ENCODE measurements at places on chromosomes 4 and X.
A peak's percentile ranks its signal among the peaks of the same experiment; 100 is the strongest.

- no peak for DNase-seq
Observed at GRCh38 chr4:12324965-12325364, 896.3 kb upstream of the HS3ST1 start.

DNA sequence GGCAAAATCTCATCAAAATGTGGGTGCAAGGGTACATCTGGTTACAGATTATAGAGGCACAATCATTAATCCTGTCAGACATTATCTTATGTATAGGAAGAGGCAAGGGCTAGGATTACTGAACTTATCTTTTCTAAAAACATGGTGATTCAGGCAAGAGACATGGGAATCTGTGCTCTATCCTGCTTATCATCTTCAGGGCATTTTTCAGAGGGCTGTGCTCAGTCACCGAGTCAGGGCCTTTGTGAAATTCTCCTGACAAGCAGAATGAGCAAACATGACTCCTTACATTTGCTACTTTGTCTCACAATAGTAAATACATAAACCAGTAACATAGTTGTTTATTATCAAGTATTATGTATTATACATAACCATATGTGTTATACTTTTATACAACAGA, 84.2 kb upstream of the KCTD8 start:
- DNase-seq = no peak

DNA sequence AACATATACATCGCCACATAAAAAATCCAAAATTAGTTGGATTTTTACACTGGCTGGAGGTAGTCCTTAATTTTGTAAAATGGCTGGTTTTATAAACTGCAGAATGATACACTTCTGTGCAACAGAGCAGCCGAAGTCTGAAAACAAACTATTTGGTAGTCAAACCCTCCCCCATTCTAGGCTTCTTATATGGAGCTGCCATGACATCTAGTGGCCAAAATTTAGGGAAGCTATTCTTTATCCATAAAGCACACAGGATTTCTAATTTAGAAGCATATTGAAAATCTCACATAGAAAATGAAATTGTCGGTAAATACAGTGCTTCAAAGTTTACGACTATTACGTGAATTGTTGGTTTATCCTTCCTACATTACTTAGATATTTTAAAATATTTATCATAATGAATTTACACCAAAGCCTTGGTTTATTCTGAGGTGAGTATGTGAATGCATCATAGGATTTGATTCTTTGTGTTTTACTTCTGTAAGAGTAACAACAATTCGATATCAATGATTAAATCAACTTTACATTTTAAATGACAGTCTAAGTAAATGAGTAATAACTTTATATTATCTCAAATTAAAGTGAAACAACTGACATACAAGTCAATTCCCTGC, 113.4 kb upstream of the FAM241A start:
- DNase-seq = peak; percentile 17

GRCh38 chrX:13067773-13068172, 23.4 kb upstream of the FAM9C start:
- DNase-seq = no peak

GRCh38 chrX:112642349-112642748, 37.4 kb downstream of the LHFPL1 start:
- DNase-seq = peak; percentile 21

DNA sequence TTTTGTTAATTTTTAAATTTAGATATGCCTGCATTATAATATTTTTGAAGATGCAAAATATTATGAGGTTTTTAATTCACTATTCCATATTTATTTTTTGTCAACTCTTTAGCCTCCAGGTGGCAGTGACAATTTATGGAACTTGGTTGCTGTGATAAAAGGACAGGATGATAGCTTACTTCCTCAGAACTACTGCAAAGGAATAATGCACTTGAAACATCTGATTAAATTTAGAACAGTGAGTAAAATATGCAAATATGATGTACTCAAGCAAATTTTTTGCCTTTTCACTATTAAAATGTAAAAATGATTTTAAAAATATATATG, 45.1 kb downstream of the SPATA4 start:
- no peak for DNase-seq

DNA sequence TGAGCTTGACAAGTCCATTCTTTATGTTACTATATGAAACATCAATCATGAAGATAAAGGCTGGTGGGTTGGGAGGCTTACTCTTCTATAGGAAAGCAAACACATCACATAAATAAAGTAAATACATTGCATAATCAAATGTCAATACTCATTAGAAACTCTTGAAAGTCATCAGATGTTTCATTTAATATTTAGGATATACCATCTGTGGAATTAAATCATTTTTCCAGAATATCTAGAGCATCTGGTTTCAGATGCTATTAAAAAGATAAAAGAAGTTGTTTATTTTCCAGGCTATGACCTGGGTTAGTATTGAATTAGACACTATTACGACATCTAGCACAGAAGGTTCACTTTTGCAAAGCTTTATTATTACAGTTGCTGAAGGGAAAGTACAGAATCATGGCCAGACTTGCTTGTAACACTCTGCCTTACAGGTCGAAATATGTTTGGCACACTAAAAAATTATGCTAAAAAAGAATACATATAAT, 72.6 kb downstream of the METTL14 start:
- DNase-seq = no peak

- no peak for DNase-seq
Observed at GRCh38 chr4:67566335-67566734, 7.8 kb downstream of the STAP1 start.

- DNase-seq = no peak
Observed at GRCh38 chr4:137378393-137378792, 153.9 kb downstream of the PCDH18 start.

- no peak for DNase-seq
Observed at GRCh38 chr4:8402181-8402597, 38.3 kb downstream of the ACOX3 start.

DNA sequence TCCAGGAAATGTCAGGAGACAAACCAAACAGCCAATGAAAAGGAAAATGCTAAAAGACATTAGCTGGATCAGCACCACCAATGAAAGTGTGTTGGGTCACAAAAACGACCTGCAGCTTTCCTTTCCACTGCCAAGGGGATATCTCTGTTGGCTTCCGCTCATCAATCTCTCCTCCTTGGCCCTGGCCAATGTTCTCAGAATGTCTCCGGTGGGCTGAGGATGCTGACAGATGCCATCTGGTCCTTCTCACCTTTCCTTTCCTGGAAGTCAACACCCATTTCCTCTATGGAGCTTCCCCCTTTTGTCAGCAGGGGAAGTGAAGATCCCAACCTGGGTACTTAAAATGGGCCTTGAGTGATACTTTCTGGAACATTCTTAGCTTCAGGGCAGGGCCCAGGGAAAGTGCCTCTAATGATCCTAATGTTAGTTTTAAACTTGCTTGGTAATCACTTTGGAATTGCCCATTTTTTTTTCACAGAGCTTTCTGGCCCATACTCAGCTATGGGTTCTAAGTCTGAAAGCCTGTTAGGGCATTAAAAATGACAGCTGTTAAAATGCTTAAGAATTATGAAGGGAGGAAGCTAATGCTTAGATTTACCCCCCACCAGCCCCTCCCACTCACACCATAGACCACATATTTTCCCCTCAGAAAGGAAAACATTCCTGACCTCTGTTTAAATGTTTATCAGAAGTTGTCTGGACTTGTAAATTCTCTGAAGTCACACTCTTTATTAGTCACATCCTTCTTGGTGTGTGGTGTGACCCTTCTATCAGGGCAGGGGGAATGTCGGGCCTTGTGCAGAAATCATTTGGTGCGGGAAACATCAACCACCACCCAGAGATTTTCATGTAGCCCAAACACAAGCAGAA, 29.2 kb downstream of the IGFBP7 start:
- DNase-seq = no peak

DNA sequence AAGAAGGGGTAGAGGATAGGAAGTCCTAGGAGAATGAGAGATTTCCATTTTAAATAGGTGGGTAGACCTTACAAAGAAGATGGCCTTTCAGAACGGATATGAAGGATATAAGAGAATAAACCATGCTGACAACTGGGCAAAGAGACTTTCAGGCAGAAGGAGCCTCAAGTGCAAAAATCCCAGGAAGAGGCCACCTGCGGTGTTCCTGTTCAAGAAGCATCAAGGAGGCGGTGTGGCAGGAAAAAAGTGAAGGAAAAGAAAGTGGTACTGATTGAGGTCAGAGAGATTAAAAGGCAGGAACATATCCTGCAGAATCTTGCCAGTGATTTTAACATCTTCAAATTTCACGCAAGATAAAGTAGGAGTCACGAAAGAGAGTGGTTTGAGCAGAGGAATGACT, 172.0 kb downstream of the FSTL5 start:
- DNase-seq = no peak

DNA sequence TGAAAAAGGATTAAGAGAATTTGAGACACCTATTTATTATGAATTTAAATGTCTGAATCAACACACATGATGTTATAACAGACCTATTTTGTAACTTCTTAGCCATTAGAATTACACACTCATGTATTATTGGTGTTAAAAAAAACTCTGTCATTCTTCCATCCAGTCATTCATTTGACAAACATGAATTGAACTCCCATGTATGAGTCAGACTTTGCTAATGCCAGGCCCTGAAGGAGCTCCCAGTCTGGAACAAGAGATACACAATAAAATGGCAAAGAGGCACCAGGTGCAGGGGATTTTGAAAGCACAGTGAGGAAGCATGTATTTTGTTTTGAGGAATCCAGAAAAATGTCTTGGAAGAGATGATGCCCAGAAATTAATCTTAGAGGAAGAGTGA, 87.7 kb upstream of the EFHC2 start:
- DNase-seq = no peak

DNA sequence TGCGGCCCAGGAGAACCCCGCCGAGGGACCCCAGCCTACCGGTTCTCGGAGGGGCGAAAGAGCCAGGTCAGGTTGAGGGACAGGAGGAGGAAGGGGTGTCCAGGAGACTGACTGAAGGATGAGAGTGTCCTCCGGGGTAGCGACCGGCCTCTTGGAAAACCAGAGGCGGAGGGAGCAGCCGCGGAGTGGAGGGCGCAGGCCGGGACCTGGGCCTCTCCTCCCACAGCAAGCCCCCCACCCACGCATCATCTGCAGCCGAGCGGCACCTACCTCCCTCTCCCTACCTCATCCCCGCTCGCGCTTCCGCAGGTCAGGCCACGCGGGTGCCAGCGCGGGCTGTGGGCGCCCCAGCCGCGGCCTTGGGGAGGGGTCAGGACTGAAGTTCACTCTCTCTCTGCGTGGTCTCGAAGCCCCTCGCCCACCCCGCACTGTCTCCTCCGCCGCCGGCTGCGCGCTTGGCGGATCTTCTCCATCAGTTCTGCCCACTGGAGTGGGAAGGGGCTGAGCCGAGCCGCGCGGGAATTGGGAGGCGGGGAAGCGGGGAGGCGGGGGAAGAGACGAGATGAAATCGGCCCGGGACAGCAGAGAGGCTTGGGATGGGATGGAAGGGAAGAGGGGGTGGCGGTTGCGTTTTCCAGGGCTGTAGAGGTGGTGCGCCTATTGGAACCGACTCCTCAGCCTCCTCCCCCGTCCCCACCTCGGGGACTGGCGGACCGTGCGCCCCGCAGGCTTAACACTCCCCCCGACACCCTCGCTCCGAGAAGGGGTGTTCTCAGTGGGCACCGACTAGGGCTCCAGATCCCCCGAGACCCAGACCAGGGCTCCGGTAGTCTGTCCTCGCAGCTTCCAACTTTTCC, 1.8 kb downstream of the NLGN4X start:
- DNase-seq = no peak

DNA sequence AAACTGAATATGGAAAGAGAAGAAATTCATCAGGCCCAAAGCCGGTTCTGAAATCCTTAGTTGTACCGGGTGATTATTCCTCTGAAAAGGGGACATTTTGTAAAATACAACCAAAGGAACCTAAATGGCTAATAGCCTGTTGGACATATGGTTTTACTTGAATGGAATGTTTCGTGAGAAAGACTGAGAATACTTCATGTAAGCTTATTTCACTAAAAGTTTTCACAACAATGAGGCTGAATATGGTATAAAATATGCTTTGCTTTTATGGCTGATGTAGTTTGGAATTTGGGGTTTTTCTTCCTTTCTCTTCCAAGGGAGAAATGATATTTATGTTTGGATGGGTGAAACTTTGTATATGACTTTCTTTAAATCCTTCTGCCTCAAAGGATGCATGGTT, 2.7 kb downstream of the GRIA3 start:
- DNase-seq = no peak

Measured in BE2C (cell line).